ENCODE measurements at places on chromosomes 6 and 20.

DNA sequence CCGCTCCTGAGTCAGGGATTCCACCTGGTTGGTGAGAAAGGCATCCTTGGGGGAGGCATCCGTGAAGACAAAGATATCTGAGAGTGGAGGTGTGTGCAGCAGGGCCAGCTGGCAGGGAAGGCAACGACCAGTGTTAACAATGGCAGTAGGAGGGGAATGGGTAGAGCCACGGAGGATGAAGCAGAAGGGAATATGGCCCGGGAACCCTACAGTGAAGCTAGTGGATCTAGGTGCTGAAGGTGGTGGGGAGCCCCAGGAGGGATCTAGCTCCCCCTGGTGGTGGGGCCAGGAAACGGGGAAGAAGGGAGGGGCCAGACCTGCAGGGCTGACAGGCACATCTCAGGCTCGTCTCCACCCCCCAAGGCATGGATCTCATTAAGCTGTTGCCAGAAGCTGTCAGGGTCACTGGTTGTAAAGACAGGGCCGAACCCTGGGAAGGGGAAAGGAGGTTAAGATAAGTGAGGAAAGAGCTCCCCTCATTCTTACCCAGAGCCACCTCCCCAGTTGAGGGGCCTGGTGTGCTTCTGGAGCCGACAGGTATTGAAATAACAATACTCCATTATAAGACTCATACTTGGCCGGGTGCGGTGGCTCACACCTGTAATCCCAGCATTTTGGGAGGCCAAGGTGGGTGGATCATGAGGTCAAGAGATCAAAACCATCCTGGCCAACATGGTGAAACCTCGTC lies 7.3 kb downstream of the VWA7 start:
- no peak for DNase-seq

GRCh38 chr6:158033077-158033750 lies 51.6 kb downstream of the SYNJ2 start:
- no peak for DNase-seq

- DNase-seq = peak; percentile 13
Observed at GRCh38 chr20:25987073-25987927, 290.6 kb upstream of the ZNF337 start.

DNA sequence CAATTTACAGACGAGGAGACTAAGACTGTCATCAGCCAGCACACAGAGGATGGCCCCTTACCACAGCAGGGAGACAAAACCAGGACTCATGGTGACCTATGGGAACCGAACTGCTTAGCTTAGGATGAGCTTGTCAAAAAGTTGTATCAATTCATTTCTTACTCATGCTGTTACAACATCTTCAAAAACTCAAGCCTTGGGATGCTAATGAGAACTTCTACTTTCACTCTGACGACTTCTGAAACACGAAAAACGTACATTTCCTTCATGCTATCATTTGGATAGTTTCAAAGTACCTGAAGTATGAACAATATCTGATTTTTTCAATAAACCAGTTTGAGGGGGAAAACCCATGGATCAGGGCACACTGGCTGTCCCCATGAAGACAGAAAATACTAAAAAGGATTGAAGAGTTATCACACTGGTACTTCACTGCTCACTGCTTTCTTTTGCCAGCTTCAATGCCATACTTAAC lies 31.9 kb downstream of the HIVEP2 start:
- DNase-seq = no peak

GRCh38 chr20:25738198-25738597 lies 41.5 kb upstream of the ZNF337 start:
- DNase-seq = no peak

GRCh38 chr6:74100719-74101287 lies 404.8 kb downstream of the CD109 start:
- DNase-seq = no peak

DNA sequence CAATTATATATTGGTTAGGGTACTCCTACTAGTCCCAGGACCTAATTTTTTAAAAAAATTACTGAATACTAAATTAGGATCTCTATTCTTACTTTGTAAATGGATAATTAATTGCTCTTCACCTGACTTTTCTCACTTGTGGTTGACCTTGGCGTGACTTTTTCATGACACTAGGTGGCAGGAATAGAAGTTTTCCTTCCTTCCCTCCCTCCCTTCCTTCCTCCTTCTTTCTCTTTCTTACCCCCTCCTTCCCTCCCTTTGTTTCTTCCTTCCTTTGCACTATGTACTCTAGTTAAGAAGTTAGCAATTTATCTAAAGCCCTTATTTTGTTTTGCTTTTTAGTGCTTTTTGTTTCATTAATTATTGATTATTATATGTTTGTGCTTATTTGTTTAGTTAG lies 20.4 kb upstream of the HBS1L start:
- no peak for DNase-seq

DNA sequence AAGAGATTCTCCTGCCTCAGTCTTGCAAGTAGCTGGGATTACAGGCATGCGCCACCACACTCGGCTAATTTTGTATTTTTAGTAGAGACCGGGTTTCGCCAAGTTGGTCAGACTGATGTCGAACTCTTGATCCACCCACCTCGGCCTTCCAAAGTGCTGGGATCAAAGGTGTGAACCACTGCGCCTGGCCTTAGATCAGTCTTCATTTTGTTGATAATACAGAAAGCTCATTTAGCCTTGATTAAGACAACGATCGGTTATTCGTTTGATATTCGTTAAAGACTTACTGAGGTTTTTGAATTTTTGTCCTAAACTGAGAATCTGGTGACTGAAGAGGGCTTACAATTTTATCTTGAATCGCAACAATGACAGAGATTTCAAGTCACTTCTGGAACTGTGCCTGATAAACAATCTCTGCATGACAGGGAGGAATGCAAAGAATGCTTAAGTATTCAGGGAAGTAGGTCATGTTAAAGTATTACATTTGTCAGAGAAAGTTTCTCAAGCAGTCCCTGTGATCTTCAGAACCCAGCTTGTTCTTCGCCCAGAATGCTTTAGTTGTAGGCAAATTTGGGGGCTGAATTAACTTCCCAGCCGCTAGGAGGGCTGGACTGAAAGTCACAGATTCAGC lies 14.8 kb downstream of the AKAP12 start:
- no peak for DNase-seq

GRCh38 chr20:46959081-46959692 lies 64.5 kb downstream of the EYA2 start:
- no peak for DNase-seq

DNA sequence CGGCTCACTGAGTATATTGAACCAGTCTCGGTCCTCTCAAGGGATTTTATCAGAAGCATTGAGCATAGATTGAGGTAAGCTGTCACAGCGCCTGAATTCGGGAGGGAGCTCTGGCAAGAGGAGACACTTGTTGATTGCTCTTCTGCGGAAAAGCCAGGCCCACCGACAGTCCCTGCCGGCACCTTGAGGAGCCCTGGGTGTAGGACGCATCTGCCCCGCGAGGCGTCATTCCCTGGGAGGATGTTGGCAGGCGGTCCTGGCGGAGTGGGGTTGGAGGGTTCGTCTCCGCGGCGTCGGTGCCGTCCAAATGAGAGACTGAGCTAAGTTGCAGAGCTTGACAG lies 843 bp downstream of the FBXO9 start:
- DNase-seq = peak; percentile 37

DNA sequence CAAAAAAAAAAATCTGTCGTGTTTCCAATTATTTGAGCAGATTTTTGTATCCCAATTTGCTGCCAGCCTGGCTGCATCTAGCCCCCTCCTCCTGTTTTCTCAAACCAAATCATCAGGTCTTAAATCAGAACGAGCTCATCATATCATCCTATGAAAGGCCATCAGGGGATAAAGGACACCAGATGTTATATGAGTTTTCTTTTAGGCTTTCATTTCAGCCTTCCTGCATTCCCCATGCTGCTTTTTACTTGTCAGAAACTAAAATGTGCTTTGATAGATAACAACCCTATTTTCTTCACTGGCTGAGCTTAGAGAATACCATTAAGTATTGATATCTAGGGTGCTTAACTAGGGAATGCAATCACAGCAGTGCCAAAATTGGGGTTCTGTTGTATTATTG lies 968.4 kb upstream of the SLC35B3 start:
- no peak for DNase-seq

DNA sequence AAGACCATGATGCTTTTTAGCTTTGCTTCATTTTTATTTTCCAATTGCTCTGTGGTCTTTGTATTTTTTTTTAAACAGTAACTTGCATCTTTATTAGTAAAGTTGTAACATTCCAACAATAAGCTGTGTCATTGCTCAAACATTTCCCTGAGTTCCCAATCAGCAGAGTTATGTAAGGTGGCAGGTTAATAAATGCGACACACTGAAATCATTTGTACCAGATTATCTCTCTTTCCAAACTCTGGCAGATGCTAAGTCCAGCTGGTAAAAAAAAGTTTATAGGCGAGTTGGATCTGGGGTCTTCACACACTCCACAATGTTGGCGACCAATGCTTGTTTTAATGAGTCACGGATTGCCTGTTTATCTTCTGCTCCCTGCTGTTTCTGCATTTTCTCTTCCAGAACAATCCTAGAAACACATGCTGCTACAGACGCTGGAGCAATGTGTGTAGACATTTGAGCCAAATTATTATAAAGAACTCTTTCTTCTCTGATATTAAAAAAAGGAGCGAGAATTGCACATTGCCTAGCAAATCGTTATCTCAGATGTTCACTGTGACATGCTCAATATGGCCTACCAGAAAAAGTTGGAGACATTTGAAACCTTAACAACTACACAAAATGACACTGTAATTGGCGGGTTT lies 113.6 kb upstream of the IFNGR1 start:
- DNase-seq = no peak

DNA sequence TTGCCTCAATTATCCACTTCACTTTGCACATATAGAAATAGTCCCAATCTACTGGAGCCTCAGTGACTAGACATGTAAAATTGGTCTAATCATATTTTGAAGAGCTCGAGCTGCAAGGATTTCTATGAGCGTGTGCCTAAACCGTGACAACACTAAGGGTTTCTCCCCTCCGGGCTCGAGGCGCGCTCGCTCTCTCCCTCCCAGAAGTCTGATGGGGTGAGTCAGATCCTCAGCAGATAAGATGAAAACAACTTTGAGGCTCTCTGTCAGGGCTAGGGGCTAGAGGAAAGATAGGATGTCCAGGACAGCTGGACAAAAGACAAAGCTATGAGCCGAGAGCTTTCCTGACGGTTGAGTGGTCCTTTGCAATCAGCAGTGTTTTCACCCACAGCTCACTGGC lies 16.8 kb downstream of the GNAS-AS1 start:
- no peak for DNase-seq

DNA sequence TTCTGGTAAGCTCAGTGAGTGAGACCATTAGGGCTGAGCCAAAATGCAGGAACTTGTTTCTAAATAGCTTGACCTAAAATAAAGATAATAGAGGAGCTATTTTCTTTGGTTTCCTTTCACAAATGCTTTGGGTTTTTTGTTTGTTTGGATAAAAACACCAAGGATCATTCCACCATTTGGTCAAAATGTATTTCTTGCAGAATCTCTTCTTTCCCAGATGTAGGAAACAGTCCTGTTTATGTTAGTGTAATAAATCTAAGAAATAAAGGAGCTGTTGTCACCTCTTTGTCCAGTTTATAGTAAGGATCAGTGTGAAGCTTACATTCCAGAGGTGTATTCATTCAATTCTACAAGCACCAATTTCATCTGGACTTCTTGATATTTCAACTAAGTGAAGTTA lies 297.8 kb downstream of the GJA1 start:
- no peak for DNase-seq

Data from anterior cingulate cortex (tissue), 58 donors.